Fibroblast of skin of right quadriceps (primary cell): ENCODE measurements at places on chromosomes 1 and 21.

DNA sequence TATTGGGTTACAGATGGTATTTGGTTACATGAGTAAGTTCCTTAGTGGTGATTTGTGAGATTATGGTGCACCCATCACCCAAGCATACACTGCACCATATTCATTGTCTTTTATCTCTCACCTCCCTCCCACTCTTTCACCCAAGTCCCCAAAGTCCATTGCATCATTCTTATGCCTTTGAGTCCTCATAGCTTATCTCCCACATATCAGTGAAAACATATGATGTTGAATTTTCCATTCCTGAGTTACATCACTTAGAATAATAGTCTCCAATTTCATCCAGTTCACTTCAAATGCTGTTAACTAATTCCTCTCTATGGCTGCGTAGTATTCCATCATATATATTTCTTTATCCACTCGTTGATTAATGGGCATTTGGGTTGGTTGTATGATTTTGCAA lies 36.8 kb upstream of the ZNF678 start:
- DNase-seq: no peak

DNA sequence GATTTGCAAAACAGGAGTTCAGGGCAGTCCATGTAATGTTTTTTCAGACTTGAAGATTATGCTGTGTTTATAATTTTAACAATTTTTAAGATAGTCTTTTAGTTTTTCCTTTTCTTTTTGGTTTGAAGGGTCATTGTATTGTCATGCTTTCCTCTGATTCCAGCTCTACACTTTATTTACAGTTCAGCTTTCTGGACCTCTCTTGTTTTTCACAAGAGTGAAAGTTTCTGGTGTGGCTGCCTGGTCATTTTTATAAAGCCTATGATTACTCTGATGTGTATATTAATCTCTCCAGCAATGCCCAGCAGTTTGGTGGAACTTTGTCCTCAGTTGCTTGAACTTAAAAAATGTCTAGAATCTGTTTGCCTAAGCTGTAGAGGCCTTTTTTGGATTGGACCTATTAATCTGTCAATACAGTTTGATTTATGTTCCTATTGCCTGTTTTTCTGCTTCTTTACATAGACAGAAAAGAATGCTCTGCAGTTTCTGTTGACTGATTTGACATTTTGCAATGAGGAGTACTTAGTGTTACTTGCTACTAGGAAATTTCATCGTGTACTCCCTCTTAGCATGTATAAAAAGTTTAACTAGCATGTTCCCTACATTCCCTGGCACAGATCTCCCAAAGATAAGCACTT lies 52.2 kb downstream of the XCL2 start:
- peak; percentile 41 for DNase-seq

DNA sequence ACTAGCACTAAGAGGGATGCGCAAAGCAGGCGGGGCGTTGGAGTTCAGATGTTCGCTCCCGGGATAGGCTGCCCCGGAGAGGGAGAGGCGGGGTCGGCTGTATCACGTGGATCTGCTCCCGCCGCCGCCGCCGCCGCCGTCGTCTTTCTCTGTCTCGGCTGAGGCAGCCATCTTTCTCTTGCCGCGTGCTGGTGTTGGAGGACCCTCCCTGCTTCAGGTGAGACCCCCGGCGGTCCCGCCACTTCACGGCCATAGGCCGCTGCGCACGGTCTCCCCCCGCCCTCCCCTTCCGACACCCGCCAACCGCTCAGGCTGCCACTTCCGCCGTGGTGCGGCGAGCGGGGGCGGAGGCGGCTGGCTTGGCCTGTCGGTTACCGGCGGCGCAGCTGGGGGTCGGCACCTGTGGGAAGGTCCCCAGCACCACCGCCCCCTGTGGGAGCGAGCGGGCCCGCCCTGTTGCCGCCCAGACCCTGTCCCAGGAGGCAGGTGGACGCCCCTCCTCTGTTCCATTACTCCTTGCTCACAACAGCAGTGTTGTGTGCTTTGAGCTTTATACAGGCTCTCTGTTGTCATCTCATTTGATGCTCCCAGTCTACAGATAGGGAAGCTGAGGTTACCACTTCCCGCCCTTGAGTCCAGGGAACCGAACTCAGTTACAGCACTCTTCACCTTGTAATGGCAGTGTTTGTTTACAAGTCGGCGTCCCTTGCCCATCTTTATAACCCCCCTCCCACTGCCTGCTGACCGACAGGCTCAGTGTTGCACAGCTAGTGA lies at the start of gene BTF3L4:
Gene BTF3L4 (plus strand): TSS at position 133 of the 774 bp plus-strand sequence. CDS start 3,553 bp downstream, outside the sequence.
- DNase-seq: peak; percentile 93

DNA sequence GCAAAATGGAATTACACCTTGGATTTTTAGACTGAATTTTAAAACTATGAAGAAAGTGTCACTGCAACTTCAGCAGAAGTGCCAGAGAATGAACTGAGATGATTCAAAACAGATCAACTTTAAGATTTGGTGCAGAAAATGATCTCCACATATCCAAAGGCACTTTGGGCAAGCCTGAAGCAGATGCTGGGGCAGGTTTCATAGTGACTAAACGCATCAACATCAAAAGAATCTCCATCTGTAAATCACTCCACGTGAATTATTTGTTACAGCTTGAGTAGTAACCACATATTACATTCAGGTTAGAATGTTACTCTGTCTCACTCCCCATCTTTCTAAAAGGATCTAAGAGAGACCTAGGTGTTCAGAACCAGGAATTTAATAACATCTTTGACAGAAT lies 329.0 kb upstream of the ESRRG start:
- DNase-seq: no peak

GRCh38 chr1:16718908-16719533 lies 21.3 kb upstream of the RNU1-4 start:
- DNase-seq: no peak

- no peak for DNase-seq
Measured at GRCh38 chr21:45027241-45028196, 46.9 kb upstream of the ADARB1 start.

- DNase-seq: no peak
Measured at GRCh38 chr1:169563019-169563615, 23.2 kb downstream of the F5 start.

GRCh38 chr21:43187715-43188114 lies 18.9 kb downstream of the CRYAA start:
- no peak for DNase-seq

GRCh38 chr1:182139496-182139895 lies 78.0 kb upstream of the ZNF648 start:
- no peak for DNase-seq

DNA sequence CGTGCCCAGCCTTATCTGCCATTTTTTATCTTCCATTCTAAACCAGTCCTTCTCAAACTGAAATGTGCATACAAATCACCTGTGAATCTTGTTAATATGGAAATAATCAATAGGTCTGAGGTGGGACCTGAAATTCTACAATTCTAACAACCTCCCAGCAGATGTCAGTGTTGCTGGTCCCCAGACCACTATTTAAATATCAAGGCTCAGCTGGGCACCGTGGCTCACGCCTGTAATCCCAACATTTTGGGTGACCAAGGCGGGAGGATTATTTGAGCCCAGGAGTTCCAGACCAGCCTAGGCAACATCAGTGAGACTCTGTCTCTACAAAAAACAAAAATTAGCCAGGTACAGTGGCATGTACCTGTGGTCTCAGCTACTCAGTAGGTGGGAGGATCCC lies 4.1 kb downstream of the UQCRHL start:
- DNase-seq: peak; percentile 41

DNA sequence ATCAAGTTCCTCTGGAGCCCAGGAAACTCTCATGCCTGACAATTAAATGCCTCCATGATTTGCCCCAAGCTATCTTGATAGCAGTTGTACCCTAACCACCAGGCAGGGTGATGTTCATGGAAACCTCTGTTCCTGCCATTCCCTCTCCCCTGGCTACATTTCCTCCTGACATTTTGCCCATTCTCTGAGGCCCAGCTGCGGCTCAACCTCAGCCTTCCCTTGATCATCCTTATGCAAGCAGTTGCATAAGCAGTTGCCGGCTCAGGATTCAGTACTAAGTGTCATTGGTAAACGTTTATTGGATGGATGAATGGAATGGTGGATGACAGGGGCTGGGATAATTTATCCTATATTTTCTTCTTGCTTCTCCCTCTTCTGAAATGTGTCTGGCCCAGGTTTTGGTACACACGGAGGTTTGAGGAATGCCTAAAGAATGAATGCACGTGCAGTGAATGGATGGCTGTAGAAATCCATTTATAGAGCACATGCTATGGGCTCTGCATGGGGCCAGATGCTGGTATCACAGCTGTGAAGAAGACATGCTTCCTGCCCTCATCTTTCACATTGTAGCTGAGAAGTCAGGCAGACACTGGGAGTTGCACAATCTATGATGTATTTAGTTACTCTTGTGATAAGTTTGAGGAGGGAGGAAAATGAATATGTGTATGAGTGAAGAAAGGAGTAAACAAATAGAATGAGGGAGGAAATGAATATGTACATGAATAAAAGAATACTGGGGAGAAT lies 261.8 kb downstream of the FOXD2 start:
- no peak for DNase-seq

- DNase-seq: no peak
Measured at GRCh38 chr21:36976228-36976861, 9.9 kb upstream of the HLCS start.

DNA sequence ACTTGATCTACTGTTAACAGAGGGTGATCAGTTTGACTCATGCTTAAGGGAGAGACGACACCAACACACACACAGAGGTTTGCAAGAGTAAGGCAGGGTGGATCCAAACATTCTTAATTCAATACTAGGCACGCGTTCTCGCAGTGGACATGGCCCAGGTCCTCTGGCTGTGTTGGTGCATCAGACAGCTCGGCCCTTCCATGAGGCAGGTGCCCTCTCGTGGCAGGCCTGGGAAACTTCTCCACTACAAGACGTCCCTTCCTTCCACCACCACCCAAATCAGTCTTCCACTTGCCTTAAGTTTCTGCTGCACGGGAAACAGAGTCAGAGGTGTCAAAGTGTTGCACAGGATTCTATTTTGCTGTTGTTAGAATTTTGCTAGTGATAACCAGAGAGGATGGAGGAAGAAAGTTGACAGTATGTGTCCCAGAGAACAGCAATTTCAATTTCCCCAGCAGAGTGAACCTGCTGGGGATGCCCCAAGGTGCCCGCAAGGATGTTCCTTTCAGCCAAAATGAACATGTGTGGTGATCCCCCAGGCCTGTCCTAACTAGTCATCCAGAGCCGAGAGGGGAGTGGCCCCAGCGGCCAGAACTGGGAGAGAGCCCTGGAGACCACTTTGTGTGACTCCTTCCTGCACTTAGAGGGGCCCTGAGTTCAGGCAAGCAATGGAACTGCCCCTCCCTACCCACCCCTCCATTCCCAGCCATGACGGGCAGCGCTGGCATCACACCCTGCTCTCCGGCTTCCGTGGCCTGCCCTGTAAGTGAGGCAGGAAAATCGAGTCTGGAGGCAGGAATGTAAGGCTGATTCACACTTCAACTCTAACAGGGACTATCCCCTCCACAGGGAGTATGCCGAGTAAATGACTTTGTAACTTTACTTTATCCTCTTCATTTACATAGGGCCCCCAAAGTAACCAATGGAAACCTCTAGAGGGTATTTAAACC lies 34.8 kb downstream of the MX1 start:
- DNase-seq: peak; percentile 67

- DNase-seq: peak; percentile 1
Measured at GRCh38 chr1:104702731-104703130, 953.0 kb downstream of the AMY1C start.

GRCh38 chr21:22925032-22925431 lies 1926.8 kb downstream of the NCAM2 start:
- no peak for DNase-seq
